ENCODE measurements at places on chromosomes 4 and X.

GRCh38 chrX:65811558-65812228 lies 144.2 kb downstream of the MSN start:
- no peak for DNase-seq

GRCh38 chr4:155906554-155907247 lies 3.2 kb downstream of the TDO2 start:
- DNase-seq = peak; percentile 18

- peak; percentile 57 for DNase-seq
Measured at GRCh38 chrX:111035256-111035655, 60.7 kb upstream of the PAK3 start.

DNA sequence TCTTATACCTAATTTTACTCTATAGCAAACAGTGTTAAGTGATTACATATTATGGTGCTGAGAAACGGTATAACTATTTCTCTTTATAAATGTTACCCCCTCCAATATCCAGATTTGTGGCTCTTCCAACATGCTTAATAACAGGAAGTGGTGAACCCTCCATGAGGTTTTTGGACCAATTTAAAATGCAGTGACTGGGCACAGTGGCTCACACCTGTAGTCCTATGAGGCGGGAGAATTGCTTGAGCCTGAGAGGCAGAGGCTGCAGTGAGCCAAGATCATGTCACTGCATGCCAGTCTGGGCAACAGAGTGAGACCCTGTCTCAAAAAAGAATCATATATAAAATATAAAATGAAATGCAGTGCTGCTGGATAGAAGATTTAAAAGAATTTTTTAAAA lies 137.3 kb downstream of the MGST2 start:
- peak; percentile 64 for DNase-seq

All from NCI-H2081 (cell line).